Suppressor macrophage treated with lipopolysaccharide for 4 hours (primary cell): ENCODE measurements at places on chromosomes 16 and 17.

DNA sequence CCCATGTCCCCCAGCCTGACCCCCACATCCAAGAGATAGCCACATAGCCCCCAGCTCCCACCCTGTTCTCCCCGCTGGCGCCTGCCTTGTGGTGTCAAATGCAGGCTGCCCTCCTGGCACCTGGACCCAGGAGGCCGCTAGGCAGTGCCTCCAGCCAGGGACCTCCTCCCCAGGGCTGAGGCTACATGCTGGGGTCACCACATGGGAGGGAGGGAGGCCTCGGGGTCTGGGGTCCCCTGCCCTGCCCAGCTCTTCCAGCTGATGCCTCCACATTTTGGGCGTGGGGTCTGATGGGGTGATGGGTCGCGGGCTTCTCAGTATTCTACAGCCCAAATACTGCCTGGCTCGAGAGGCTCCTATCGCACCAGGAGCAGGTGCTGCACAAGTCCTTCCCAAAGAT, 9.5 kb downstream of the TBC1D26 start:
- DNase-seq, result no peak

GRCh38 chr16:12898551-12898950, 2.8 kb upstream of the SHISA9 start:
- no peak for DNase-seq

GRCh38 chr17:17364338-17364667, 61.1 kb downstream of the NT5M start:
- DNase-seq, result no peak

- DNase-seq, result peak; percentile 60
These were observed 1.6 kb upstream of the DUSP14 start for GRCh38 chr17:37488009-37488604.

- no peak for DNase-seq
These were observed 16.8 kb downstream of the CPD start for GRCh38 chr17:30395398-30396022.
